ENCODE measurements at places on chromosomes 11 and 22.

- no peak for DNase-seq
These were observed 62.7 kb upstream of the AMOTL1 start for GRCh38 chr11:94705419-94705818.

DNA sequence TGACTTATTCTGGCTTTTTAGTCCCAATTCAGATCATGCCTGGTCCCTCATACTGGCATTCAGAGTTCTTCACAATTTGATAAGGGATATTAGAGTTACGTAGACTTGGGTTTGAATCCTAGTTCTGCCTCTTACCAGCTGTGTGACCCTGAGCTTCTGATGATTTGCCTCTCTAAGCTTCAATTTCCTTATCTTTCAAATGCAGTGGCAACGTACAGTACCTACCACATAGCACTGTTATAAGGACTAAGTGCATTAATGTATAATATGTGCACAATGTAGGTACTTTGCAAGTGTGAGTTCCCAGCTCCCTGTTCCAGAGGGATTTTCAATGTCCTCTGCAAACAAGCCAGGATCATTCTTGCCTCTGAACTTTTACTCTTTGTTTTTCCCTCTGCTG is 7.3 kb downstream of the RHOG start:
- DNase-seq = no peak

DNA sequence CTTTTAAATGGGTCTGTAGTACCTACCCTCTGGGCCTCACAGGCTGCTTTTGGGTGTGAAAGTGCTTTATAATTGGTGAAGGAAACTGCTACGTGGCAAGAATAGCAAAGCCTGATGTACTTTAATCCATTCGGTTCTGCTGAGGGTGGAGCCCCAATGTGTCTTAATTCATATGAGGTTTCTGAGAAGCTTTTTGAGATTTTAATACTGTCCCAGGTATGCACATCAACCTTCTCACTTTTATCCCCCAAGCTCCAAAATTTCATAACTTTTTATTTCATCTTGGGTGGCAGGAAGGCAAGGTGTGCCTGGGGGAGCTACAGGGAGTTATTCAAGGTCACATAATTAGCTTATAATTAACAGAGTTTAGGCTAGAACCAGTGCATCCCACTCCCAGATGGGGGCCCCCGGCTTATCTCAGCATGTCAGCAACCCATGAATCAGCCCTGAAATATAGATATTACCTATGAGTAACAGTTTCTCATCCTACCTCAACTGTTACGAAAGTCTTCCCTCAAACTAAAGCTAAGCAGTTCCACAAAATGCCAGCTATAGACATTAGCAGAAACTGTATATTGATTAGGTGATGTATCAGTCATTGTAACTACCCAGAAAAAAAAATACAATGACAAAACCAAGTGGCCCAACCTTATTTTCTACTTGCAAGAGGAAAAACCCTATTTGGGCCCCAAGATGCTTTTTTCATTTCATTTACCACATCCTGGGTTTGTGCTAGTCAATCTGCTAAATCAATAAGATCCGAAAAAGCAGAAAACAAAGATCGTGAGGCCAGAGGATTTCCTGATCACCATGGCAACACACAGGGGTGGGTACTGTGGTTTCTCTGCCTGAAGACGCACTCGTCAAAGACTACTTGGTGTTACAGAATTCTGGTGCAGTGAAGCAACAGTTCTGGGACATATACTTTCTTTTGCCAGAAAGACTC is 26.7 kb downstream of the CD44 start:
- peak; percentile 87 for DNase-seq

- no peak for DNase-seq
These were observed 123.0 kb downstream of the PLEKHA7 start for GRCh38 chr11:16891165-16891564.

- no peak for DNase-seq
These were observed 157.1 kb downstream of the CADM1 start for GRCh38 chr11:115347106-115347505.

- DNase-seq = peak; percentile 16
These were observed 222.2 kb downstream of the C11orf87 start for GRCh38 chr11:109644152-109644551.

DNA sequence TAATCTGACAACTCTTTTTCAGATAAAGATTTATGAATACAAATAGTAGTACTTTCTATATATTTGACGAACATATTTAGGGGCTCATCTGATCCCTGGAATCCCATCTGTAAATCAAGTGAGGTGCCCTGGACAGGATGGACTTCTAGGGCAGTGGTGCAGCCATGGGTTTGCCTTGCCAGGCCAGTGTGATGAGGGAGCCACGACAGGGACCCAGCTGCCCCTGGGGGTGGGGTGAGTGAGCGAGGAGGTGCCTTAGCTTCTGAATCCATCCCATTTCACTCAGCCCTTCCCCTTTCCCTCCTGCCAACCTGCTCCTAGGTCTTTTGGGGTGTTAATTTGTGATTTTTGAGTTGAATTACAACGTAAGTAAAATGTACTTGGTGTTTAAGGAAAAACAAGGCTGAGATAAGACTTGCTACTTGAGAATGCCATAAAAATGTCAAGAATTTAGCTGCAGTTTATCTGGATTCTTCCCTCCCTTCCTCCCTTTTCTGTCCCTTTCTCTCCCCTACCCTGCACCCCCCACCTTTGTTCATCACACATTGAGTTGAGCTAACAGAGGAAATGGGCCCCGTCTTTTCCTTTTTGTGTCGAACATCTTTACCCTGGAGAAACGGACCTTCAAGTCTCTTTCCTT is 60.8 kb downstream of the PPFIBP2 start:
- DNase-seq = no peak

- DNase-seq = no peak
These were observed 46.9 kb upstream of the RTL6 start for GRCh38 chr22:44544816-44545433.

GRCh38 chr11:35786188-35786587 is 123.6 kb downstream of the TRIM44 start:
- DNase-seq = peak; percentile 48

GRCh38 chr22:42357634-42358296 is 74.4 kb downstream of the NFAM1 start:
- DNase-seq = no peak

GRCh38 chr22:36768616-36769015 is 7.3 kb downstream of the IFT27 start:
- no peak for DNase-seq

DNA sequence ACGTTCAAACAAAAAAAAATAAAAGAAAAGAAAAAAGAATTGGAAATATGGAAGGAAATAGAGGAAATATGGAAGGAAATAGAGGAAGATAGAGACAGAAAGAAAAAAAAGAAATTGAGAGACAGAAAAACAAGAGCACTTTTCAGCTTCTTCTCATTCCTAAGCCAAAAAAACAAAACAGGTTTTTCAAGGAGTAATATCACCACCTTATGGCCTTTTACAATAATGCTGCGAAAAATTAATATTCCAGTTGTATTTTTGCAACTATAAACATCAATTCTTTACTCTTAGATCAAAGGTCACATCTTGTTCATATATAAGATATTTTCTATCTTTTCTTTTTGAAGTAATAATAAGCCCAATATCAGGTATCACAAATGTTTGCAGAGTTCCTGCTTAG is 328.3 kb downstream of the FAT3 start:
- no peak for DNase-seq

DNA sequence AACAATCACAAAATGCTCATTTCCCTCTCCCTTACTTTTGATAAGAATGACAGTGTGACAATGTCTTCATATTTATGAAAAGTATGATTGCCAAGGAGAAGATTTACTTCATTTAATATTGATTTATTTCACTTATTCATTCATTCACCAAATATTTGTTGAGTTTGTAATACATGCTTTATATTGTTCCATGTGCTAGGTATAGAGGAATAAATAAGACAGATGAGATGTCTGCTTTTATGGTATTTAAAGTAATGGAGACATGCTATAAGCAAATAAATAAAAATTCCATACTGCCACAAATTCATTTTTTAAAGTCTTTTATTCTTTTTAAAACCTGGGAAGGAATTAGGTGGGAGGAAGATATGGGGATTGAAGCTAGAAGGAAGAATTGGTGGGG is 289.4 kb downstream of the GUCY1A2 start:
- DNase-seq = no peak

DNA sequence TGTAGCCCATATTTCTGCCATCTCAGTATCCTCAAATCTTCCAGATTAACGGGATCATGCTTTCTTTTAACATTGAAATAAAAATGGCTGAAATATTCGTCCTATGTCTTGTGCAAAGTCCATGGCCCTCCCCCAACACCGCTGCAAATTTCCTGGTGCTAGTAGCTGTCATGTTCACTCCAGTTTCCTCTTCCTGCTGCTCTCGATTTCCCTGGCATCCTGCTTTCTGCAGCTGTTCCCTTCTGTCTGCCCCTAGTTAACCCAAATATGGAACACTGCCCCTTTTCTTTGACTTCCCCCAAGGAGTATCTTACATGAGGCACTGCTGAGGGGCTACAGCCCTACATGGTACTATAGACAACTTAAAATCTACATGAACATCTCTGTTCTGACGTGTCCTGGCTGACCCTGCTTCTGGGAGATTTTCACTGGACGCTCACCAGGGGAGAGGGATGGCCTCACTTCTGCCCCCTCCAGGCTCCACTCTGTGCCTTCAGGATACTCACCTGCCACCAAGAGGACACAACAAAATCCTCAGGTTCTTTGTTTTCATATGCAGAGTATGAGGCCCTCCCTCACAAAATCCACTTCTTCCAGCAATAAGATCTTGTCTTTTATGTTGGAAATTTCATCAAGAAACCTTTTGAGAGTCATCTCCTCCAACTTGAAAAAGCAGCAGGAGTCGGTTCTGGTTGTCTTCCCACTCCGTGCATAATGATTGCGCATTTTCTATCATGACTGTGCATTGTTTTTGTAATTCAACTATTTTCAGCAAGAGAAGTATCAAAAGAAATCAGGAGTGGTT is 29.5 kb upstream of the SCUBE2 start:
- peak; percentile 30 for DNase-seq

DNA sequence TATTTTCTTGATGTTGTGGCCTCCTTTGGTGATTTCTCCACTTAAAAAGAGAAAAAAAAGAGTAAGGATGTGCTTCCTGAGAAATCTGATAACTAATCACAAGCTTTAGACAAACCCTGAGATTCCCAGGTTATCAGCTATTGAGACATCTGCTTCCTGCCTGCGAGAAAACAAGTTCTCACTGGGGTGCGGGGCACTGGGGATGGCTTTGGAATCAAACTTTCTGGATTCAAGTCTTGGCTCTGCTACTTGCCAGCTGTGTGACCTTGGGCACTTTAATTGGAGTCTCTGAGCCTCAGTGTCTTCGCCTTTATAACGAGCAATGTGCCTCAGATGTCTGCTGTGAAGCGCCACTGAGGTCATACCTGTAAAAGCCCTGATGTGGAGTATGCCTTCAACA is 152.5 kb upstream of the NAV2 start:
- peak; percentile 10 for DNase-seq

DNA sequence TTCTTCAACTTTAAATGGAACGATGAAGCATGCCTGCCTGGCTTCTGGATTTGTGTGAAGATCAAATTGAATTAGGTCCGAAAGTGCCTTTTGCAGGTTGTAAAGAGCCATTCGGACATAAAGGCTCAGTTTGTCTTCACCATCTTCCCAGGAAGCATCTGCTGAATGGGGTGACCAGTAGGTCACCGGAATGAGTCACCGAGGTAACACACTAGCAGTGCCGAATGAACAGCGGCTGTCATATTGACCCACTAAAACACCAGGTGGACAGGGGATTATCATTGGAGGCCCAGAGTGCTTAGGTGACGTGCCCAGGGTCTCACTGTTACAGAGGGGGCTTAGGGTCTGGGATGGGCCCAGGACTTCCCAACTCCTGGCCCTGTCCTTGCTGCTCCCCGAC is 43.1 kb upstream of the MYH9 start:
- DNase-seq = peak; percentile 59

DNA sequence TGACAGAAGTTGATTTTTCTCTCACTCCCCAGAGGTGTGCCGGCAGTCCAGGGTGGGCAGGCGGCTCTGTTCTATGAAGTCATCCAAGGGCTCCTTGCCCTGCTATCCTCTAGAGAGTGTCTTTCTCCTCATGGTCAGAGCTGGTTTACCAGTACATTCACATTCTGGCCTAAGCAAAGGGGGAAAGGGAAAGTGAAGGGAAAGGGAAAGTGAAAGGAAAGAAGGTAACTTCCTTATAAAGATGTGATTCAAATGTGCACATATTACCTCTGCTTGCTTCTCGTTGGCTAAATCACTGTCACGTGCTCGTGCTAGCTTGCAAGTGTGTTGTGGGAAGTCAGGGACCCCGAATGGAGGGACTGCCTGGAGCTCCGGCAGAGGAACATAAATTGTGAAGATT is 2.9 kb upstream of the HTATIP2 start:
- peak; percentile 53 for DNase-seq

- no peak for DNase-seq
These were observed 154.1 kb downstream of the ENTHD1 start for GRCh38 chr22:39739338-39740027.

GRCh38 chr11:78345450-78345849 is 72.2 kb downstream of the GAB2 start:
- DNase-seq = no peak

GRCh38 chr11:77457340-77457739 is 16.6 kb downstream of the PAK1 start:
- DNase-seq = peak; percentile 26

GRCh38 chr11:60777106-60777505 is 8.0 kb upstream of the MS4A10 start:
- DNase-seq = no peak

DNA sequence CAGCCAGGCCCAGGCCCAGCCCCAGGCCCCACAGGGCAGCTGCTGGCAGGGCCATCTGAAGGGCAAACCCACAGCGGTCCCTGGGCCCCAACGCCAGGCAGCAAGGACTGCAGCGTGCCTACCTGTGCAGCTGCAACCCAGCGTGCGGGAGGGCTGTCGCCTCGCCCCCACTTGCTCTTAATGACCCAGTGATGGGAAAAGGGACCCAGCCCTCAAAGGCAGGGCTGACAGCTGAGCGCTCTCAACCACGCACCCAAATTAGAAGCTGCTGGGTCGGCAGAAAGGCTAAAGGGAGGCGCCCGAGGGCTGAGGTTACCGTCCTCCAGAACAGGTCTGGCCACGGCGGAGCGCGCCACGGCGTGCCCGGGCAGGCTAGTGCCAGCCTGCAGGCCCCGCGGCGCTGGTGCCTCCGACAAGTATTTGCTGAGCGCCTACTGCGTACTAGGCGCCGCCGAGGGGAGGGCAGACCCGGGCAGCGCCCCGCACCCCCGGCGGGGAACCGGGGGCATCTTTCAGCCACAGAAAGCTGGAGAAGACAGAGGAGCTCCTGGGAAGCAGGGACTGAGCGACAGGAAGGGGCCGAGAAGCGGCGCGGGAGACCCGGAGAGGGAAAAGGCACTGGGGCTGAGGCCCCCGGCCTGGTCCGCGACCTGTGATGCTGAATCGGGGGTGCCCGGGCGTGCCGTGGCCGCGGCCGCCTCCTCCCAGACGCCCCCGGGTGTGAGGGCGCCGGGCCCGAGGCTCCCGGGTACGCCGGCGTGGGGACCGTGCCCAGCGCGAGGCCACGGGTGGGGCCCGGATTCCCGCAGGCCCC is 773 bp downstream of the HRAS start:
- DNase-seq = peak; percentile 46

DNA sequence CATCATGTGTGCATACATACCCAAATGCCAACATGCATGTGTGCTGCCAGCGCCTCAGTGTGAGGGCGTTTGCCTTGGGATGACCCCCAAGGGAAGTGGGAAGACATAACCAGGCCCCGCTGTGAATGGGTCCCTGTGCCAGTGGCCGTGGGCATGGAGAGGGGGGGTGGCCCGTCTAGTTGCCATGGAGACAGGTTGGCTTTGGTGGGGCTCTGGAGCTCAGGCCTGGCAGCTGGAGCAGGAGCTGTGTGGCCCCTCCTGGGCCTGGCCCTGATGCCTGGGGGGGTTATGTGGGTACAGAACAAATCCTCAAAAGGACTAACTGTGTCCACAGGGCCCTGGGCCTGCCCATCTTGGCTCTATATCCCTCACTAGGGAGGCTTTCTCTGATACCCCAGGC is 8.0 kb downstream of the SYT7 start:
- no peak for DNase-seq
